ENCODE measurements at places on chromosomes 1 and 21.

- DNase-seq, result no peak
Observed at GRCh38 chr21:42731264-42732032, 78.0 kb downstream of the PDE9A start.

- no peak for DNase-seq
Observed at GRCh38 chr1:42847111-42847595, 740 bp downstream of the ZNF691 start.

GRCh38 chr1:62438163-62438562 is 1.3 kb downstream of the USP1 start:
- no peak for DNase-seq

GRCh38 chr1:95440511-95440910 is 206.5 kb downstream of the RWDD3 start:
- no peak for DNase-seq

GRCh38 chr1:167088746-167089417 is 1.3 kb downstream of the GPA33 start:
- no peak for DNase-seq

DNA sequence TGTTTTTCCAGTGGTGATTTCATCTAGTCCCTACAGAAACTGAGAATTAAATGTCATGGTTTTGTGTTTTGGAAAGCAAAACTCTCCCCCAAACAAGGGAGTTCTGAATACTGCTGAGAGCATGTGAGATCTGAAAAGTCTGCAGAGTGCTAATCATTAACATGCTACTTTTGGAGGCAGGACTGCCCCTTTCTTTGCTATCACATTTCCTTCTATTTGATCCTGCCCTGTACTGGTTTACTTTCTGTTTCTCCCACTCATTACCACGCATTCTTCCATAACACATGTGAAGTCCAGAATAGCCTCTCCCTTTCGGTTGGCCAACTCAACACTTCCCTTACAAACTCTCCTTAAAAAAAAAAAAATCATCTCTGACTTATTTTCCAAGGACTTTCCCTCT is 63.6 kb downstream of the GADD45A start:
- no peak for DNase-seq

GRCh38 chr1:41614818-41615217 is 130.3 kb upstream of the EDN2 start:
- no peak for DNase-seq

- no peak for DNase-seq
Observed at GRCh38 chr21:33572350-33572749, 16.1 kb downstream of the DONSON start.

- no peak for DNase-seq
Observed at GRCh38 chr1:205936846-205937586, 6.2 kb downstream of the SLC26A9 start.

GRCh38 chr1:46039571-46040052 is 92.8 kb downstream of the PIK3R3 start:
- DNase-seq, result no peak

- DNase-seq, result peak; percentile 26
Observed at GRCh38 chr1:161427733-161428516, 60.2 kb upstream of the CFAP126 start.

DNA sequence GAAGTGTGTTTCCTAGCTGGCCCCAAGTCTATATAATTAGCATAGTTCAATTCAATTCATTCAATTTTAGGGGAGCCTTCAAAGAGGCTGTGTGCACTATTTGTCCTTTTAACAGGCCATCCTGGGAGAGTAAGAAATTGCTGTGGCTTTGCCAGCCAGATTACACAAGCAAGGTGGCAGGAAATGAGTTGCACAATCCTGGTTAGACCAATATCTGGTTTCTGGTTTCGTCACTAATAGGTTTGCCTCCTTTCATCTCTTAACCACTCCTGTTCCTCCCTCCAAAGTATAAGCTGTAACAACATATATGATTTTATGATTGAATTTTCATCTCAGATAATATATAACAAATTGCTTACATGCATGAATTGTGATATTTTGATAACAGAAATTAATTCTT is 84.1 kb upstream of the NEGR1 start:
- DNase-seq, result no peak

DNA sequence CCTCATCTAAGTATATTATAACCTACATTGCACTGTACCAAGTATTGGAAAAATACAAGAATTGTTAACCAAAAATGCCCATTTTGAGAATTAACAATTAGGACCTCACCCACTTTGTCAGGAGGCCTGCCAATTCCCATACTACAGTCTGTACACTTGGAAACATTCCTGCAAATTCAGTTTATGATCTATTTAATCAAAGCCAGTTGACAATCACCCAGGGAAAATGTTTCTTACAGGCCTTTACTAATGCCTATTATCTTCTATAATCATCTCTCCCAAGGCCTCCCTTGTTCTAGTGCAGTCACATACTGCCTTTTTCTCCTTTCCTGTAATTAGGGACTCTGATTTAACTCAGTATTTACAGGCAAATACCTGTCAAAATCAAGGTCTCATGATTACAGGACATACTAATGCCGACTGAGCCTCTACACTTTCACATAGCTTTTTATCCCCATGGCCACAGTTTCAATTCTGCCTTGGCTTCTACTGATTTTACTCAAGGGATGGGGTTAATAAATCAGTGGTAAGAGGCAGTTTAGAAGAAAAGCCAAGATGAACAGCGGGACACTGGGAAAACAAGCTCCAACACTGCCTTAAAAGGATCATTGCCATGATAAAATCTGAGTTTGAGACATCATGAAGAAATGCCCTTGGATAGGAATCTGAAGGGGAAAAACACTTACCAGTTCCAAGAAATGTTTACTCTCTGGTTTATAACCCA is 338.7 kb downstream of the VAV3 start:
- no peak for DNase-seq

DNA sequence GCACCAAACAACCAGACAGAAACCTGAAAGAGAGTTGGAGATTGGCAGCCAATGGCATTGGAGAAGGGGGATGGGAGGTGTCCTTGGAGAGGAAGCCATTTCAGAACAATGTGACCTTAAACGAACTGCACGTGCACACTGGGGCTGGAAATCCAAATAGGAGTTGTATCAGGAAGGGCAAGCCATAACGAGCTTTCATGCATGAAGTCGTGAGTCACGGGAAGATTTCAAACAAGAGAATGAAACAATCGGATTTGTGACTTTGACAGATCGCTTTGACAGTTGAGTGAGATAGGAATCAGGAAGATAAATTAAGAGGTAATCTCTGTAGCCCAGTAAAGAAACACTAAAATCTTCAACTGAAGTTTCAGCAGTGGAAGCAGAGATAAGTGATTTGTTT is 445.8 kb upstream of the ZP4 start:
- DNase-seq, result no peak

DNA sequence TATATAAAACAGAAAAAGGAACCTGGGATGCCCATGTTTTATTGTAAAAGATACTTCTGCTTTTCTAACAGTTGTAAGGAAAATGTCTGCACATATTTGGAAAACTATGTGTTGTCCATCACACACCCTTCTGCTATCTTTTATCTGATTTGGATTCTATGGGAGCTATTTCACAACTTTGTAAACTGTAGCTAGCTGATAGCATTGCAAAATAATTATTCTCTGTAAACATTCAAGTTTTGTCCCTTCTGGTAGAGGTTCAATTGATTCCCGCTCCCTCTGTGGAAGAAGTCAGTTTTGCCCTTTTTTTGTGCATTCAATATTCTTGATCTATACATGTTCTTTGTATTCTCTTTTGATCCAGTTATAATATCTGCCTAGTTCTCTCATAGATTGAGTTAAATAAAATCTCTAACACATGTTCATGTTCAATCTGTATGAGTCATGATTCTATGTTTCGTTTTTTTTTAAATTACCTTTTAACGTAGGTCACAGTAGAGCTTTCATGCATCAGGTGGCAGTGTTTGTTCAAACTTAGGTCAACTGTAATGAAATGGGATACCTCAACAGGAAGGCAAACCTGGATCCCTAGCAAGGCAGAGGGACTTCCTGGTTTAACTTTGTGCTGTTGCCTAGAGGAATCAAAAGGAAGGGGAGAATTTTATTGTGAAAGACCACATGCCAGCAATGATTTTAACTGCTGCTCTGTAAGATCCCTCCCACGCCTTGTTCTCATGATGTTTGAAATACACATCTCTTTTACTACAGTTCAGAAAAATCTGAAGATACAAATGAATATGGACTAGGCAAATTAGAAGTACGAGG is 26.0 kb upstream of the BCL9 start:
- DNase-seq, result peak; percentile 21

DNA sequence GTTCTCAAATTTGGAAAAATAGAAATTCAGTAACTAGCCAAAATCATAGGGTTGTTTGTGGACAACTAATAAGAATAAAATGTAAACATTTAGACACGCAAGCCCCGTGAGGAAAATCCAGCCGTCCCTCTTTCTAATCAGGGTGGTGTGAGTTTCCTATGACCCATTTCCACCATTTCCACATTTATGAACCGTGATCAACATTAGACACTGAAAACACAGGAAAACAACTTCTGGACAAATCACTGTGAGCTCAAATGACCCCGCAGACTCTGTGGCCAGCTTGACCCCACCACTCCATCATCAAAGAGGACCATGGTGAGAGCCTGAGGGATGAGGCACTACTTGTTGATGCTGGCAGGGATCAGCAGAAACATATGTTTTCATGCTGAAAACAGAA is 101.0 kb downstream of the SIM2 start:
- no peak for DNase-seq

DNA sequence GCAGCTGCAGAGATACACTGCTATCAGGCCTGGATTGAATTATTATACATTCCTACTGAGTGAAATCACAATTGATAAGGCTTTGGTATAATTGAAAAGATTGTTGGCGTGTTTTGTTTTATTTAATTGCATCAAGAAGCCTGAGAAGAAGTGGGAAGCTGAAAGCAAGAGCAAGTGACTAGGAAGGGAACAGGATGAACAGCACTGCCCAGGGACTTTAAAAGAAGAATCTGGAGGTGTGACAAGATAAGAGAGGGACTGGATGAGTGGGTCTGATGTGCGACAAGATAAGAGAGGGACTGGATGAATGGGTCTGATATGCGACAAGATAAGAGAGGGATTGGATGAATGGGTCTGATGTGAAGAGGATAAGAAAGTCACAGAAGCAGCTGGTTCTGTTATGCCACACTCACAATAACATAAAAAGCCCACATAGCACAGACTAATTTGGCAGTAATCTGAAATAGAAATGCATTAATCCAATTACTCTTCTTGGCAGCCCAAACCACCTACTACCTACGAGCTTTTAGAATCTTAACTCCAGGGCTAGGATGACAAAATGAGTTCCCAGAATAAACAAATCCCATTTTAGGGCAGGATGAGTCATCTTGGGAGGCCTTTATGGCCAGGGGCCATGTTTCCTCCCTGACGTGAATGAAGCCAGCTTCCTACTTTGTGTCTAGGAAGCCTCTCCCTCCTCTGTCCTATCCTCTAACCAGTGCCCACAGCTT is 129.7 kb downstream of the DUSP10 start:
- peak; percentile 66 for DNase-seq

DNA sequence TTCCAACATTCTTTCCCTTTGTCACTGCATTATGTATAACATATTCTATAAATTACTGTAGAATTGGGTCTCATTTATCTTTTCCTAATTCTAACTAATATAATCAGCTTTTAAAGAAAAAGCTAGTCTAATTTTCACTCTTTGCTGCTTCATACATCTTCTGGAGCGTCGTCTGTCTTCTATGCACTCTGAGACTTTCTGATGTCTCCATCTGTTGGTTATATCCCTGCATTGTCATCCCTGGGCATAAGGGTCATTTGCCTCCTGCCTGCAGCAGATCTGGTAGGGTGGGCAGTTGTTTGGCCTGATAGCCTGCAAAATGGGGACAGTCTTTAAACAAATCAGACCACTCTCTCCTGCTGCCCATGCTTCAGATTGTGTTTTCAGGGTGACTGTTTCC is 40.8 kb upstream of the DYNLT5 start:
- DNase-seq, result no peak

DNA sequence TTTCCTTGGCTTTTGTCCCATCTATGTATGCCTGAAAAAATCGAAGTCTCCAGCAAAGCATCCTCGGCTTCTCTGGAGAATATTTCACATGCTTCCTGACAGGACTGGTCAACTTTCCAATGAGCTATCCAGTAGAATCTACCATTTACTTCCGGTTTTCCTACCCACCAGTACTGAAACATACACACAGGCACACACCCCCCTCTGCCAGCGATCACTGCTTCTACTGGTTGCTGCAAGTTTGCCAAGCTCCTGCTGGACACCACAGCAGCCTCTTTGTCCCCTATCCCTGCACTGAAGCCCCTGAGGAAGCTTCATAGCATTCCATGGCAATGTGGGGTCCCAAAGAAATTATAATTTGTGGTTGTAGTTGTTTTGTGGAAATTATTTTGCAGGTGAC is 536.8 kb downstream of the MATN1 start:
- DNase-seq, result no peak

- DNase-seq, result no peak
Observed at GRCh38 chr1:117541003-117541402, 64.8 kb upstream of the TENT5C start.
